ENCODE measurements at places on chromosomes 2 and 18. TPM values are rescaled to one million over a fixed set of nuclear protein-coding genes. Genes with fewer than 3 reads are reported as not detected.

The ZC3H6 gene
- polyA plus RNA-seq: 3.5 TPM

The TMEM178A gene
- 4.8 TPM for polyA plus RNA-seq

The TXNDC2 gene
- 0.16 TPM for polyA plus RNA-seq

The SLC20A1 gene
- polyA plus RNA-seq: 42.3 TPM

The C2orf72 gene
- polyA plus RNA-seq: 0.28 TPM

The ACKR3 gene
- 30.2 TPM for polyA plus RNA-seq

The GALR1 gene
- not detected for polyA plus RNA-seq

The BUB1 gene
- polyA plus RNA-seq: 1.6 TPM

The GKN2 gene
- 101 TPM for polyA plus RNA-seq

The CXCR1 gene
- polyA plus RNA-seq: 49.0 TPM

The POTEF gene
- 0.02 TPM for polyA plus RNA-seq

The ZAP70 gene
- polyA plus RNA-seq: 5.4 TPM

The HDAC4 gene
- 6.9 TPM for polyA plus RNA-seq

DNA sequence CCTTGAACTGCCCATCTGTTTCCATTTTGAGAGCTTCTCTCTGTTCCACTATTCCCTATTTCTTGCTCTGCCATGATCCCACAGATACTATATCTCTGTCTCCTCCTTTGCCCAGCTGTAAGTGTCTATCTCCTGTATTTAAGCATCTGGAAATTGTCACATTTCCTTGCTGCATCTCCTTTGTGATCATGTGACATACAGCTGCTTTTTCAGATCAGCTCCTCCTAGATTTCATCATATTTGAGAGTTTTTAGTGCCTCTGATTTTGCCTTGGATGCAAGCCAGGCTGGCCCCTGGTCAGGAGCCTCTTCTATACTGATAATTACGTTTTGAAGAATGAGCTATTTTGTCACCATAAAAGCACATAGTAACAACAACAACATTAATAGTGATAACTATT, 131.7 kb upstream of the TNP1 start:
- peak; percentile 88 for DNase-seq

DNA sequence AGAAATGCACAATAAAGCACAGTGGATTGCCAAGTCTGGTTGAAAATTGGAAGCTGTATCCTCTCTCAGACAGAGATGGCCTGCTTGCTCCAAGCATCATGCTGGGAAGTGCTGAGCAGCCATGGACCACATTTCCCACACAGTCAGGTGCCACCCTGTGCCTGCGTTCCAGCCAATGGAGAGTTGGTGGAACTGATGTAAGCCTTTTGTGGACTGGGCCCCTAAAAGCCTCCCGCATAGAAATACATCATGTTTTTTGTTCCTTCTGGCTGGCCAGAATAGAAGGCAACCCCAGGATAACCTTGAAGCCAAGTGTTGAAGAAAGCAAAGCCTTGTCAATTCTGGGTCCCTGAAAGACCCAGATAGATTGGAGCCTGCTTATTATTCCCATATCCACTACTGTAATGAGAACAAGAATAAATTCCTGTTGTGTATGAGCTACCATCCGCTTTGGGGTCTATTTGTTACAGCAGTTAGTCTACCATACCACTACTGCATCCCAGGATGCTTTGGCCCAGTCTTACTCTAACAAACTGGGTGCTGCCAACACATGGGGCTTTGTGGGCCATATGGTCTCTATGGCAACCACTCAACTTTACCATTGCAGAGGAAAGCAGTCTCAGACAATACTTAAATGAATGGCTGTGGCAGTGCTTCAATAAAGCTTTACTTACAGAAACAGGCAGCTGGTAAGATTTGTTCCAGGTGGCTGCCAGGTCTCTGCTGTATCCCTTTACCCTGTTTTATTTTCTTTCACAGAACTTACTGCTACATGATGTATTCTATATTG, 65.4 kb downstream of the POLE4 start:
- DNase-seq: peak; percentile 12

DNA sequence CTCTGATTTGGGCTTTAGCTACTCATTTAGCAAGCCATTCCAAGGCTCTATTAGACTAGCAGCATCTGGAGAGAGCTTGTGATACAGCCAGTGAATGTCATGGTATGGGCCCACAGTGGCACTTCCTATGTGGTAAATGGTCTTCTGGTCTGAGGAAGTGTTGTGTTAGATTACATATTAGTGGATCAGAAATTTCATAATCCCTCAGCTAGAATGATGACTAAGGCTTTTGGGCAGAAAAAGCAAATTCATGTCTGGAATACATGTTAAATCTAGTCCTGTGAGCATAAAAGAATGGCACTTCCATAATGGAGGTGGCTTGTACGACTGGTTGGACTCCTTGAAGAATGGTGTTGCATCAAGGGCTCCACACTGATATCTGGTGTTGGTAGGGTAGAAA, 436.8 kb upstream of the CWC22 start:
- DNase-seq: no peak

DNA sequence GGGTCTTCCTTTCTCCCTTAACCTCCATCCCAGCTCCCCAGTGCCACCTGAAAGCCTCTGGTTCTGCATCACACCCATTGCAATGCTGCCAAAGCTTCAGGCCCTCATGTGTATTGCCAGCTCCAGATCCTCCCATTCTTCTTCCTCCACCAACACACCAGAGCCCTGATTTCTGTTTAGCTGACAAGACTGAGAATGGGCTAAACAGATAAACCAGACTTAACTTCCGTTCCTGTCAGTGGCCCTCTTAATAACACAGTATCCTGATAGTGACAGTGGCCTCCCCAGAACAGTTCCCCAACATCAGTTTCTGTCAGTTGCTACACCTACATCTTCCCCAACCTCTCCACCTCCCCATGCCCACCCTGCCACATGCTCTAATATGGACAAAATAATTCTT, 31.3 kb upstream of the C1D start:
- no peak for DNase-seq

DNA sequence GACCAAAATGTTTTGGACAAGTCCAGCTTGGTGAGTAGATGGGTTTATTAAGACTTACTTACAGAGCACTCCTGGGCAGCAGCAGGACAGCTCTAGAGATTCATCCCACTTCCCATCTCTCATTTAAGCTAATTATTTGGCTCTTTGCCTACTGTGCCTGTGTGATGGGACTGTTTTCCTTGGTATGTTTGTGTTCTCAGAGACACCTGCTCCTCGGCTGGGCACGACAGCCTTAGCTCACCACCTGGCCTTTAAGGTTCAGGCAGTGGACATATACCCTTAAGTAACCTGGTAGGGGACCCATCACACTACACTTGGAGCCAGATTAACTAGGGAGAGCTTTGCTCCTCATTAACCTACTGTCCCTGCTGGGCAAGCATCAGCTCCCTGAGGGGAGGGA, 41.7 kb upstream of the EFEMP1 start:
- DNase-seq: no peak

GRCh38 chr2:61436092-61436491, 34.8 kb downstream of the USP34 start:
- no peak for DNase-seq

GRCh38 chr2:17661460-17661859, 92.2 kb downstream of the SMC6 start:
- DNase-seq: no peak

- no peak for DNase-seq
Observed at GRCh38 chr2:233792720-233793119, 14.6 kb downstream of the MROH2A start.

- no peak for DNase-seq
Observed at GRCh38 chr2:235262750-235263149, 231.1 kb upstream of the AGAP1 start.

- DNase-seq: no peak
Observed at GRCh38 chr2:236857246-236857645, 228.4 kb upstream of the COPS8 start.

DNA sequence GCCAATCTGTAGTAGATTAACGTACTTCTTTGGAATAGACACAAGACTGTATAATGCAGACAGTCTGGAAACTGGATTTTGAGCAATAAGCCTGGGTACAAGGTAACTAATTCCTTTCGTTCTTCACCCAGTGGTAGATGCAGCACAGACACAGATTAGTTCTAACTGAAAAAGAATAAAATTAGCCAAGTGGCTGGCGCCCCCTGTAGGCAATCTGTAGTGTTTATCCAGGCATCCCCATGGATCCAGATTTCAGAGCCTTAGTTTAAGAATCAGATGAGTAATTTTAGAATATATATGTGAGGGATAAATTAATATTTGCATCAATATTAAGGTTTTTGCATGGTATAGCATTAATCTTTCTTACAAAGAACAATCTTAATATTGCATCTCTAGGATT, 563.9 kb downstream of the DCC start:
- peak; percentile 54 for DNase-seq

DNA sequence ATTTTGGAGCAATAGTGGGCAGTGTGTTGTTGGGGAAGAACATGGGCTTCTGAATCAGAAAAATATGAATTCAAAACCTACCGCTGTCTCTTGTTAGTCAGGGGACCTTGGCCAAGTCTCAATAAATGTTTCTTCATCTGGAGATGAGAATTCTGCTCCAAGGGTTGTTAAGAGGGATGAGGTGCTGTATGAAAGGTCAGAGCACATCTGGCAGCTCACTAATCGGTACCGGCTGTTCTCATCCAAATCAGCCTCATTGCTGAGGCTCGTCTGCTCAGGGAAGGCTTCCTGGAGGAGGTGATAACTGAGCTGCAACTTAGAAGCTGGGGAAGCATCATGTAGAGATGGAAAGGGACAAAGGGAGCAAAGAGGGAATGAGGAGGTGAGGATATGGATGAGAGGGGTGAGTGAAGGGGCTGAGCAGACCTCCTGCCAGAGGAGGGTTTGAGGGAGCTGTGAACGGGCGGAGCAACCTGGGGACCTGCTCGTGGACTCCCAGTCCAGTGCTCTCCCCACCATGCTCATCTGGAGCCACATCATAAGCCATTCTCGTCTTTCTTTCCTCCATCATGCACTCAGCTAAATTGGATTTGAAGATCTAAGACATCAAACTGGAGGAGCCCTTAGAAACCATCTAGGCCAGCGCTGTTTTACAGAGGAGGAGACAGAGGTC, 47.4 kb downstream of the GREB1 start:
- peak; percentile 57 for DNase-seq

DNA sequence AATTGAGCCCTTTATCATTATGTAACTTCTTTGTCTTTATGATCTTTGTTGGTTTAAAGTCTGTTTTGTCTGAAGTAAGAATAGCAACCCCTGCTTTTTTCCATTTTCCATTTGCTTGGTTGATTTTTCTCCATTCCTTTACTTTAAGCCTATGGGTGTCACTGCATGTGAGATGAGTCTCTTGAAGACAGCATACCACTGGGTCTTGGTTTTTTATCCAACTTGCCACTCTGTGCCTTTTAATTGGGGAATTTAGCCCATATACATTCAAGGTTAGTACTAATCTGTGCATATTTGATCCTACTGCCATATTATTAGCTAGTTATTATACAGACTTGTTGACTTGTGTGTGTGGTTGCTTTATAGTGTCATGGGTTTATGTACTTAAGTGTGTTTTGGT, 89.6 kb downstream of the NBEAL1 start:
- peak; percentile 6 for DNase-seq

DNA sequence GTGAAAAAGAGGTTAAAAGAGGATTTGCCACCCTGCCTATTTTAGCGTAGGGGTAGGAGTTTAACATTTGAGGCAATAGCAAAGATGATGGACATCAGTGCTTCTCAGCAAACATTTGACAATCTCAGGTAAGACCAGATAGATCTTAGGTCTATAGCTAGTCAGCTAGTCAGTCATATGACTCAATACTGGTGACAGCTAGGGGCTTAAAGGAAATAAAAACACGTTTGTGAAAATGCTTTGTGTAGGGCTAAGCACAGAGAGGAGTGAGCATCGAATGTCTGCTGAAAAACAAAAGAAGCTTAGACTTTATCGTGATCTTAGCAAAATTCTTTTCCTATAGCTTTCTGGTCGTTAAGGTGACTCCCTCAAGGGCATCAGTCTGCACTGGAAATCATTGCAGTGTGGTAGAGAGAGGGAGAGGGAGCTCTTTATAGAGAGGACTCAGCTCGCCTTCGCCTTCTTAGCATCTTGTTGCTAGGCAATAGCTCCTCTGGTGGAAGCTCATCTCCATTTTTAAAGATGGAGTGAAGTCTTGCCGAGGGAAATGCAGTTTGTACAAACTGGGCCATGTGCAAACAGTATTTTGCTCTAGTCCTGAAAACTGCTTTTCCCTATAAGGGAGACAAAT, 62.8 kb upstream of the SLC38A11 start:
- no peak for DNase-seq

DNA sequence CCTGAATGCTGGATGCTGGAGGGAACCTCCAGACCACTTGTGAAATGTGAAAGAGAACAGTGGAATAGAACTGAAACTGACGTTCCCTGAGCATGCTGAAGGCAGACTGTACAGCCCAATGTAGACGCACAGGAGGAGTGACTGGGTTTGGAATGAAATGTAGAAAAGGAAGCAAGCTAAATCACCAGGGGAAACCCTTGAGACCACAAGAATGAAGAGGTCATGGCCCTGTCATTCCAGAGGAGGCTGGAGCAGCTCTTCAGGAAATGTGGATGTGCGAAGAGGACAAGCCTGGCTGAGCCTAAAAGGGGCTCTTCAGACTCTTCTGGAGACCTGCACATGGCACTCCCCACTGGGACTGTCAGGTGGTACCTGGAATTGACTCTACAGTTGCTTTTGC, 118.5 kb upstream of the ALPP start:
- DNase-seq: peak; percentile 25

DNA sequence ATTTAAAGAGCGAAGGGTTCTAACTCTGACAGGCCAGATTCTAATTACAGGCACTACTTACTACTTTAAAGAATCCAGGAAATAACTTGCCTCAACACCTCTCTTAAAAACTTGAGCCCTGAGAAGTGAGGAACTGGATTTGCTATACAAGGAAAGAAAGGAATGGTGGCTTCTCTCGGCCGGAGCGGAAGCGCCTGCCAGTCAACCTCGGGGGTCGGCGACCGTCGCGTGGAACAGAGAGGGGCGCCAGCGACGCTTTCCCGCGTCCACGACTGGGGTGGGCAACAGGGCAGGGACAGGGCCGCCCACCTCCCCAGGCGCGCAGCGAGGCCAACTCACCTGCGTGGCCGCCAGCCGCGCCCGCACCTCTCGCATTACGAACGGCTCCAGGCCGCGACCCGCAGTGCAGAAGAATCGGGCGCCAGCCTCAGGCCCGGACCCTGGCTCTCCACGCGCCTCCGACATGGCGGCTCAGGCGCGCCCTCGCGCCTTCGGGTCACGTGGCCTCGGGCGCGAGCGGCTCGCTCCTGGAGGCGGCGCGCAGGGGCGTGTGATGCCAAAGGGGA, at the start of gene THUMPD2:
TSS of gene THUMPD2 (minus strand) at position 484 of the 566 bp plus-strand sequence. CDS start at position 465, 19 bp downstream.
- DNase-seq: peak; percentile 85

GRCh38 chr2:222595581-222595980, 60.3 kb downstream of the FARSB start:
- no peak for DNase-seq

- DNase-seq: no peak
Observed at GRCh38 chr2:37558623-37559022, 112.8 kb downstream of the CDC42EP3 start.

DNA sequence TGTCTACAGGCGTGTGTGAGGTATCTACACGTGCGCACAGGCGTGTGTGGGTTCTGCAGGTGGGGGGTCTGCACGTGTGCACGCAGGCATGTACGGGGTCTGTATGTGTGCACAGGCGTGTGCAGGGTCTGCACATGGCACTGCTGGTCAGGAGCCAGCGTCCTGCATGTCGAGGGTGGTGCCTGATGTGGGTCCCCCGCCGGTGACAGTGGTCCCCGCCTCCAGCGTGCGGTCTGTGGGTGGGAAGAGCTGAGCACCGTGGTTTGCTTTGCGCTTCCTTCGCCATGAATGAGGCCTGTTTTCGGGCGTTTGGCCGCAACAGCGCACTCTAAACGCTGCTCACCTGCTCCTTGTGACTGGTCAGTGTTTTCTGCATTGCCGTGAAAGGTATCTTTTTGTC, 57.2 kb downstream of the CTDP1 start:
- no peak for DNase-seq

- DNase-seq: peak; percentile 69
Observed at GRCh38 chr2:240622531-240623235, 2.6 kb upstream of the GPR35 start.

GRCh38 chr18:2917259-2918047, 70.6 kb downstream of the EMILIN2 start:
- DNase-seq: no peak
